Activated naive CD8-positive, alpha-beta T cell treated with anti-CD3 and anti-CD28 coated beads for 36 hours (primary cell): ENCODE measurements at places on chromosomes 7 and 10.

GRCh38 chr7:137681657-137682562, 164.9 kb downstream of the DGKI start:
- no peak for DNase-seq

DNA sequence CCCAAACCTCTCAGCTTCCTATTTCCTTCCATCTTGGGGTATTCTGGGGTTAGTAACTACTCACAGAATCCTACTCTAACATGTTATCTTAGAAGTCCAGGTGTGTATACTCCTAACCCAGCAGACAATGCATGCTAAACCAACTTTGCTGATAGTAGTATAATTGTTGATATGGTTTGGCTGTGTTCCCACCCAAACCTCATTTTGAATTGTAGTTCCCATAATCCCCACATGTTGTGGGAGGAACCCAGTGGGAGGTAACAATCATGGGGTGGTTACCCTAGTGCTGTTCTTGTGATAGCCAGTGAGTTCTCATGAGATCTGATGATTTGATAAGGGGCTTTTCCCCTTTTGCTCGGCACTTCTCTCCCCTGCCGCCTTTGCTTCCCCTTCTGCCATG, 135.1 kb downstream of the CHRM2 start:
- DNase-seq: no peak

- no peak for DNase-seq
Measured at GRCh38 chr7:50857804-50858489, 75.3 kb upstream of the GRB10 start.

GRCh38 chr10:73872190-73872710, 2.1 kb downstream of the CAMK2G start:
- no peak for DNase-seq

- no peak for DNase-seq
Measured at GRCh38 chr7:100946766-100947365, 2.5 kb upstream of the MUC3A start.

- no peak for DNase-seq
Measured at GRCh38 chr10:133076274-133077038, 11.3 kb upstream of the ADGRA1 start.

GRCh38 chr7:8938044-8938805, 504.8 kb downstream of the NXPH1 start:
- no peak for DNase-seq

- no peak for DNase-seq
Measured at GRCh38 chr7:33091111-33091531, 18.1 kb downstream of the RP9 start.

GRCh38 chr10:110370006-110370405, 65.3 kb upstream of the SMNDC1 start:
- DNase-seq: no peak

DNA sequence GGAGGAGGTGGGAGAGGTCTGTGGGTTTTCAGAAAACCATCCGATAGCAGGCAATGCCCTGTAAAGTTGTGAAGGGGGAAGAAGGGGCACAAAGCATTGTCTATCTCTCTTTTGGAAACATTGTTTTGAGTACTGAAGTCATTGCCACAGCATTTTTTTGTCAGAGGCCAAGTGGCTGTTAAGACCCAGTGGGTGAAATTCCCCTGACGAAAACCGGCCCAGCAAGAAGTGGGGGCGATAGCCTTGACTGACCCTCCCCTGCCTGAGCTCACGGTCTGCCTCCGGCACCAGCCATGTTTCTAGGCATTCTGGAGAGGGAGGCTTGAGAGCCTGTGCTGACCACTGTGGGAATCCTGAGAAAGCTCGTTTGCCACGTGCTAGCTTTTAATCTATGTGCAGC, 144.7 kb downstream of the RPS24 start:
- no peak for DNase-seq

DNA sequence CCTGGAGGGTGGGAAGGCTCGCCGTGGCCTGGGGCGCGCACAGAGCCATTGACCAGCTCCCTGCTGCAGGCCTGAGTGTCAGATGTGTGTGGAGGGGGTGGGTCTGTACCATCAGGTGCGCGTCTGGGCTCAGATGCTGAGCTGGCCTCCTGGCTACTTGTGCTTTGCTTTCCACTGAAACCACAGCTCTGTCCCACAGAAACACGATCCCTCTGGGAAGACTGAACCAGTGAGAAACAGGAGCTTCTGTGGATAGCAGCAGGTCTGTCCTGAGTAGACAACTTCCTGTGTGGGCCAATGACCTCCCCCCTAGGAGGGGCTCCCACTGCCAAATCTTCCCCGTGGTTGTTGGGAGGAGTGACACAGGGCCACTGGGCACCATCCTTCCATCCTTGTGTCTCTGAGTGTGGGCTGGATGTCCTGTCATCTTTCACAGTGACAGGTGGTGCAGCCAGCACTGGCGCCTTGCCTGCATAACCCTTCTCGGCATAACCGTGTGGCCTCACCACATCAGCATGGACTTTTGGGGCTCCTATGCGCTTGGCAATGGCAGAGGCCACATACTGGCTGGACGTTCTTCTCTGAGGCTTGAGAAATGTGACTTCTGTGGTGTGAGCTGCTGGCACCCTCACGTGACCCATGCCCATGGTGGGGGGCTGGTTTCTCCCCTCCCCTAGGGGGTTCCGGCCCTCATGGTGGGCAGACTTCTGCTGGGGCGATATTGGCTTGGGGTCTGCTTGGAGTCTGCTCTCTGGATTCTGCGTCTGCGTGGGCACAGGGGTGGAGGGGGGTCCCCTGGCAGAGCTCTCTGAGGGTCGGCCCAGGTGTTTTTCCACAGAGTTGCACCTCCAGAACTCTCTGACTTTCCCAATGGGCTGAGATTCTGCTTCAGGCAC, 245.5 kb upstream of the GRB10 start:
- DNase-seq: no peak

DNA sequence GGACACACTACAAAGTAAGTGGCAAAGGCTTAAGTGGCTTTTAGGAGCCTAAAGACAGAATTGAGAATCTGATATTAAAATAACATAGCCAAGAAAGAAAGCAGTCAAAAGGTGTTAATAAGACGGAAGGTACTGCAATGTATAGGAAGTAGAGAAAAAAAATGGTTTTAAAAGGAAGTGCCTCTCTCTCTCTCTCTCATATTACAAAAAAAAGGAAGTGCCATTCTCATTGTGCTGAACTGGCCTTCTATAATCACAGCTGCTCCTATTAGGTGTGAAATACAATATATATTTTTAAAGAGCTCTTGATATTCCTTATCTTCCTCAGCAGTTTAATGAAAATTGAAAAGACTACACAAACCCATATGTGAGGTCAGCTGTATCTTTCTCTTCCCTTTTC, 199.4 kb upstream of the NPVF start:
- DNase-seq: no peak

- no peak for DNase-seq
Measured at GRCh38 chr7:146090023-146090645, 26.5 kb upstream of the CNTNAP2 start.

GRCh38 chr10:2856598-2856997, 210.8 kb upstream of the PFKP start:
- DNase-seq: no peak

GRCh38 chr10:3906511-3907111, 121.6 kb upstream of the KLF6 start:
- no peak for DNase-seq

DNA sequence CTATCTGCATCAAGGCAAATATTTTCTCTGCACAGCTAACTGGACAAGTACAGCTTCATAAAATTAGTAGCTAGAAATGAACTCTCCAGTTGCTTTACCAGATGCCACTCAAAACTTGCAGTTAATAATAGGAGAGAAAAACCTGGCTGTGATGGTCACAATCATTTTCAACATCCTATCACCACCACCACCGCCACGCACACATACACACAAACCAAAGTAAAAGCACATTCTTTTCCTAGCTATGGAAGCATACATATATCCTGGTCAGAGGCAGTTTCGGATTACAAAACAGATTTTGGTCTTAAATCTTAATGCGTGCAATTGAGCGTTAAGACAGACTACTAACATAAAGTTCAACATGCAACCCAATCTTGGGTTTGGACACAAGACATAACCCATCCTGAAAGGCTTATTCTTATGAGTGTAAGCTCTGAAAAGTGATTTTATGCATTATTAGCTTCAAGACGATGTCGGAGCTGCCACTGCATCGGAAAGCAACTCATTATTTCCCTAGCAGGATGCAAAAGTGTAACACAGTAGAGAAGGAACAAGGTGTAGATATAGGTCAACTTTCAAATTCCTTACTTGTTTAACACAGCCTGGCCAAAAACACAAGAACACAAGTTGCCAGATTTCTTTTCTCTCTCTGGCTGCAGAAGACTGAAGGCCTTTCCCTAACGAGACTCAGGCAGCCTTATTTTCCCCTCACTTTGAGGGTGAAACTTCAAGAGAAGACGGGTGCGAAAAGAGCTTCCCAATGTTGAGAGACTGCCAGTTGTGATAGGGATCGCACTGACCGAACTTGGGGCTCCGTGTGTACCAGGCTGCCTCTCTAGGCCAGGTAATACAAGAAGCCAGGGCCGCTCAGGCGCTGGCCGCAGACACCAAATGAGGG, 1.2 kb downstream of the CACUL1 start:
- DNase-seq: no peak

DNA sequence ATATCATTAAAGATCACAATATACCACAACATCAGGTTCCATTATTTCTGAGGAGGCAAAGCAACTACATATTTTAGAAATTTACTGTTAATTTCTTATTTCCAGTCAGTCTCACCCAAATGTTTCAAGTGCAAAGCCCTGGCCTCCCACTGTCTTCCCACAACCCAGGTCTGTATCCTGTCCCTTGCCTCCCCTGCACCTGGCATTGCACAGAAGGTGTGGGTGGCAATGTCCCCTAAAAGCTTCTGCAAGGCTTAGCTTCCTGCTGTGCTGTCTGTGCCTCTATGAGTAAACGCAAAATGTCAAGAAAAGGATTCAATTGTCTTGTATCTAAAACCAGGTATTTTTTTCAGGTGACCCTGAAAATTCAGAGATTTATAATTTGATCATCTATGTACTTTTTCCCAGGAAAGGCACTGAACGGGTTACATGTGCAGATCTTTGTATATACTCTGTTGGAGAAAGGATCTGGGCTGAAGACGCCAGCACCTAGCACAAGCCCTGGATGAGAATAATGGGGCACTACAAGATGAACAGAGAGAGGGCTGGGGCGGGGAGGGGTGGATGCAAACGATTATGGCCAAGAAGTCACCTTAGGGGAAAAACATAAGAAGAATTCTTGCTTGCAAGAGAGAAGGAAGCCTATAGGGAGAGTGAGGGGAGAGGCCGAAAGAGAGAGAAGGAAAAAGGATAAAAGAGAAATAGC, 3.1 kb upstream of the ANTXRL start:
- no peak for DNase-seq

GRCh38 chr10:86654411-86655172, at the start of gene OPN4:
OPN4 (plus strand) TSS chr10:86654547; CDS start chr10:86654784, 237 bp downstream.
- no peak for DNase-seq

DNA sequence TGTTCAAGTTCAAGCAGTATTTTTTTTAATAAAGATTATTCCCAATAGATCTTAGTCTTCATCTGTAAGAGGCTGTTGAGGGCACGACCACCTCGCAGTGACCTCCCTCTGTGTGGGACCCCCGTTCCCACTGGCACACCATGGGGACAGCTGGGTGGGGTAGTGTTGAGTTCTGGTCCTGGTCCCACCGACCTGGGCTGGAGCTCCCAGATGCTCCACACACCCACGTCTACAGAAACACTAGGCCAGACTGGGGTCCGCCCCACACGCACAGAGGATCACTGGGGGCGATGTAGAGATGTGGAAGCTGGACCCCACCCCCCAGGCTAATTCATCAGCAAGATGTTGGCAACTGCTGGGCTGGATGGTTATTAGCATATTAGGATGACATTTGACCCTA, 623.6 kb downstream of the PTPRN2 start:
- DNase-seq: no peak

- no peak for DNase-seq
Measured at GRCh38 chr7:131047651-131048304, 279.9 kb upstream of the MKLN1 start.

GRCh38 chr7:148819697-148820360, 64.3 kb downstream of the EZH2 start:
- DNase-seq: no peak

GRCh38 chr10:108014145-108014901, 849.8 kb upstream of the SORCS1 start:
- DNase-seq: no peak

DNA sequence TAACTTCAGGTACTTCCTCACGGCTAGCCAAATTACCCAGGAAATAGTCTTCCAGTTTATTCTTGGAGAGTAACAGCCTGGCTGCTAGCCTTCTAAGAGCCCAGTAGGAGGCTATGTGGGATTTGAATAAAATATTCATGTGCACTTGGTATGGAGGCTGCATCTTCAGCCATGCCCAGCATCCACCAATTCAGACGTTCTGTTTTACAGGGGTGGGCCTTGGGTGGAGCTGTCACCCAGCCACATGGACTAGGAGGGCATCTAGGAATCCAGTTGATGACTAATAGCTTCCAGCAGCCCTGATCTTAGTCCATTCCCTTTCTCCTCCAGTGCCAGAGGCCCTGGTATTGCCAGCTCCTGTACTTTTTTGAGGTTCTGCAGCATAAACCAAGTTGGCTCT, 66.3 kb upstream of the ZRANB1 start:
- no peak for DNase-seq

GRCh38 chr7:139735912-139736595, 41.7 kb downstream of the HIPK2 start:
- DNase-seq: no peak
